ENCODE measurements at places on chromosomes 2 and 18. TPM values are rescaled to one million over a fixed set of nuclear protein-coding genes. Genes with fewer than 3 reads are reported as not detected.

The SERPINB3 gene
- total RNA-seq = not detected

The ZFP36L2 gene
- 52.5 TPM for total RNA-seq

The RNF144A gene
- total RNA-seq = 15.6 TPM

DNA sequence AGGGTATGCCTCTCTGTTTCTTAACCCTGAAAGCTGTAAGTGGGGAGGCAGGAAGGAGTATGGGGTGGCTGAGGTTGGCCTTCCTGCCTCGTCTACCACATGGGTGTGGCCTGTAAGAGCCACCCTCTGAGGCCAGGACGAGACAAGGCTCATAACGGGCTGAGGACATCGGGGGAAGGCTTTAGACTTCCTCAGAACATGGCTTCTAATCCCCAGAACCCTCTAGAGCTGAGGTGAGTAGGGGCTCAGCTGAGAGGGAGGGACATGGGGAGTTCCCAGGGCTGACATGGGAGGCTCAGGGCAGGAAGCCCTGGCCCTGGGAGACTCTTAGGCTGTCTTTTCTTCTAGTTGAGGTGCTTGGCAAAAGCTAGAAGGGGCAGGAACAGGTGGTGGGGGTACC is 36.7 kb downstream of the EMX1 start:
- H3K27me3 ChIP-seq = no peaks in the 10 kb centered on the region
- no peak overlapping the region for H3K27ac ChIP-seq

DNA sequence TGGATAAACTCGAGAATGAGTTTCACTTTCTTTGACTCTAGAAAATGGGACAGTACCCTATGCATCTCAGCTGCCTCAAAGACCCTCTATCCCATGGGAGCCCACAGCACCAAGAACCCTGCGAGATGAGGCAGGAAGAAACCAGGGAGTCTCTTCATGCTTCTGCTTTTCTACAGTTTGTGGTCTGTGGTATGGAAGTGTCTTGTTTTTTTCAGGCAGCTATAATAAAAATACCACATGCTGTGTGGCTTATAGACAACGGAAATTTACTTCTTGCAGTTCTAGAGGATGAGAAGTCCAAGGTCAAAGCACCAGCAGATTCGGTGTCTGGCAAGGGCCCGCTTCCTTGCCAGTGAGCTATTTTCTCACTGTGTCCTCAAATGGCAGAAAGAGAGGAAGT is 257.9 kb downstream of the SUCLG1 start:
- H3K4me3 ChIP-seq = no peak overlapping the region
- no peak overlapping the region for H3K27ac ChIP-seq
- DNase-seq = no peak
- H3K4me1 ChIP-seq = no peaks in the 10 kb centered on the region
- H3K27me3 ChIP-seq = no peaks in the 10 kb centered on the region
- H3K36me3 ChIP-seq = no peaks in the 10 kb centered on the region

GRCh38 chr2:211376410-211376809 is 820.0 kb downstream of the CPS1 start:
- no peaks in the 10 kb centered on the region for H3K4me1 ChIP-seq
- H3K36me3 ChIP-seq = no peaks in the 10 kb centered on the region
- no peak overlapping the region for H3K4me3 ChIP-seq
- no peaks in the 10 kb centered on the region for H3K27me3 ChIP-seq
- H3K27ac ChIP-seq = no peak overlapping the region
